Stimulated activated CD8-positive, alpha-beta memory T cell treated with anti-CD3 and anti-CD28 coated beads, Interleukin-2, amount 100 ng/mL, for 48 hours (primary cell): ENCODE measurements at places on chromosomes 1 and 21.

DNA sequence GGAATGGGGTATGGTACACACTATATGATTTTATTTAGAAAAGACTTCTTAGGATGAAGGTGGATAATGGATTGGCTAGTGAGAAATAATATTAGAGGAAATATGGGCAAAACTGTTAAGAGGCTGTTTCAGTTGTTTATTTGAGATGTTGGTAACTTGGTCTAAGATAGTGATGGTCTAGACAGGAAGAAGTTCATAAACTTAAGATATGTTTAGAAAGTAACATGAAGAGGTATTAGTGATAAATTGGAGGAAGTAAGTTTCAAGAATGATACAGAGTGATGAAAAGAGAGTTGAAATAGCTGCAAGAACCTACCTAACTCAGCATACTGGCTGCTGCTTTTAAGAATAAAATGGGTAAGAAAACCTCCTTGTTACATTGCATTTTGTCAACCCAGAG, 9.2 kb upstream of the PTPRC start:
- no peak for DNase-seq

DNA sequence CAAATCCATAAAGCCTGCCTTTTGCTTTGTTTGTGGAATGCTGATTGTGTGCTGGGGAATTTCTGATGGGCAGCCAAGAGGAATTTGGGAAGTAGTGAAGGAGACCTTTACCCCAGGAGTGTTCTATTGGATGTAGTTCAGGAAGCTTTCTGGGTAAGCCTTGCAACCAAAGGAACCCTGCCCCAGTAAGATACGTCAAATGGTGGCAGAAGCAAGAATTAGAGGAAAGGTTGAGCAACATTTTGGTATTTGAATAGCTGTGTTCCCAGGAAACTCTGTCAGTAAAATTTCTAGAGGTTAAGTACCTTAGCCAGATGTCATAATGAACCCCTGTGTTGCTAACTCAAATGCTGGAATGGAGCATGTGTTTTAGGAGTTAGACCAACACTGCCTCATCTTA, 6.4 kb downstream of the MGST3 start:
- no peak for DNase-seq

DNA sequence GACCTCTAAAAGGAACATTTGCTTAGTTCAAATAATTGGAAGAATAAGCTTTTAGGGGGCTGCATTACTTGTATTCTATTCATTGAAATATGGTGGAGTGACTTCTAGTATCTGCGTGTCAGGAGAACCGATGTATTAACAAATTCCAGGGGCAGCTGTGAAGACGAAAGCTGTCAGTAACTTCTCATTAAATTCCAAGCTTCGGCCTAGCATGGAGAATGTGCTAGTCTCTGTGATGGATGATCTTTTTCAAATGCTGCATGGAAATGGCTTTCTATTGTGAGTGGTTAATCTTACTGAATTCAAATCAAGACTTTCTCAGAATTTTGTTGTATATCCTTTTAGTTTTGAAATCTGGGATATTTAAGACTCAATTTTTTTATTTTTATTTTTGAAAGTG, 429.9 kb downstream of the ADGRL2 start:
- no peak for DNase-seq

GRCh38 chr1:13783551-13783950, 83.6 kb downstream of the PRDM2 start:
- DNase-seq: no peak

GRCh38 chr1:48960320-48960719, 183.6 kb upstream of the BEND5 start:
- no peak for DNase-seq

- no peak for DNase-seq
Observed at GRCh38 chr1:160376525-160377131, 9.8 kb downstream of the NHLH1 start.

DNA sequence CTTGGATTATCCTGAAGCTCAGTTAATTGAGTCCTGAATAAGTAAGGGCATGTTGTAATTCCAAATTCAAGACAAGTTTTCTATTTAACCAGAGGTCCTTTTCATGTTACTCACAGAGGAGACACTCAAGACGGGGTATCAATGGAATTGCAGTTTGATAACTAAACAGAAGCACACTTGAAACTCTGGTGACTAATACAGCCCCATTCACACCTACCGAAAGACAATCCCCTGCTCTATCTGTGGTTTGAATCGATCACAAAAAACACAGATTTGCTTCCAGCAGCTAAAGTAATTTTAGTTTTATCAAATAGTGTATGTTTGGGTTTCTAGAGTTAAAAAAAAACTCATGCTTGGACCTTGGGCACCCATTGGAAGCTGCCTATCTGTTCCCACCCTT, 60.4 kb downstream of the TEX35 start:
- DNase-seq: no peak

DNA sequence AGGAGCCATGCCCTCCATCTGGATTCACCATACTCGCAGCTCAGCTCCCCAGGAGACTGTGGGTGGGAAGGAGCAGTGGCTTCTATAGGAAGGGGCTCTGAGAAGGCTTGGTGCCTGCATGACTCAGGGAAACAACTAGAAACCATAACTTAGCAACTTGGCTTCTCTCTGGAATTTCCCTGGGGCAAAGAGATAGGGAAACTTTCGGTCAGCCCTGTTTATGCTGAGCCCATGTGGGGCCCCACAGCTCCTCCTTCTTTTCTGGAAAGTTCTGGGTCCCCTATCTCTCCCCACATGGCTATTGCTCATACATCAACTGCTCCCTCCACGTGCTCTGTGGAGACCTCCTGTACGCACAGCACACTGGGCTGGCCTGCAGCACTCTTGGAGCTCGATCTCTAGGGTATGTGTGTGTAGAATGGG, 39.3 kb downstream of the PLEKHA6 start:
- no peak for DNase-seq

DNA sequence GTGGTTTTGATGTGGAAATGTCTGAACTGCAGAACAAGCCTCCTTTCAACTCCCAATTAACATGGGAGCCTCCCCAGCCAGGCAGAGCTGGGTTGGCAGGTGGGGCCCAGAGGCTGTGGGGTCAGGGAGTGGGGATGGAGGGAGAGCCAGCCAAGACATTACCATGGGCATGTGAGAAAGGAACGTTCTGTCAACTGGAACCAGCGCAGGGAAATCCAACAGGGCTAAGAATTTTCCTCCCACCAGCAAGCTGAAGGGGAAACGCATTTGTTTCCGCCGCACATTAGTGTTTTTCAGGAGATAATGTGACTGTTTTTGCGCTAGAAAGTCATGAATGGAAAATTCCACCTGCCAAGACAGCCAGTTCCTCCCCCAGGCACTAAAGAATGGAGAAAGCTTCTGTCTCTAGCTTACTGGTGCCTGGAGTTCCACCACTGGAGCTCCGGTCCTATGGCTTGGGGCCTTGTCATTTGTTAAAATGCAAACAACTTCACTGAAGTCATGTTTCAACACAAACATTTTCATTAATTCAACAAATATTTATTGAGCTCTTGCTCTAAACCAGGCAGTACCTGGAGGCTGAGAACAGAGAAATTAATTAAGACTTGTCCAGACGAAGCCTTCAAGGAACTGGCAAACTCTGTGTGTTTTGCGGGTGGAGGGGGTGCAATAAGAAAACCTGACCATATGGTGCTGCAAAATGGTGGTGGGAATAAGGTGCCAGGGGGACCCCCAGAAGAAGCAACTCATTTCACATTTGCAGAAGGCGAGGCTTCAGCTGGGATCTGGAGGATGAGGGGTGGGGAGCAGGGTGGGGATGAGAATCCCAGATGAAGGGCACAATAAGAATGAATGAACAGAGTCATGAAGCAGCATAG, 305.1 kb downstream of the MATN1 start:
- no peak for DNase-seq

DNA sequence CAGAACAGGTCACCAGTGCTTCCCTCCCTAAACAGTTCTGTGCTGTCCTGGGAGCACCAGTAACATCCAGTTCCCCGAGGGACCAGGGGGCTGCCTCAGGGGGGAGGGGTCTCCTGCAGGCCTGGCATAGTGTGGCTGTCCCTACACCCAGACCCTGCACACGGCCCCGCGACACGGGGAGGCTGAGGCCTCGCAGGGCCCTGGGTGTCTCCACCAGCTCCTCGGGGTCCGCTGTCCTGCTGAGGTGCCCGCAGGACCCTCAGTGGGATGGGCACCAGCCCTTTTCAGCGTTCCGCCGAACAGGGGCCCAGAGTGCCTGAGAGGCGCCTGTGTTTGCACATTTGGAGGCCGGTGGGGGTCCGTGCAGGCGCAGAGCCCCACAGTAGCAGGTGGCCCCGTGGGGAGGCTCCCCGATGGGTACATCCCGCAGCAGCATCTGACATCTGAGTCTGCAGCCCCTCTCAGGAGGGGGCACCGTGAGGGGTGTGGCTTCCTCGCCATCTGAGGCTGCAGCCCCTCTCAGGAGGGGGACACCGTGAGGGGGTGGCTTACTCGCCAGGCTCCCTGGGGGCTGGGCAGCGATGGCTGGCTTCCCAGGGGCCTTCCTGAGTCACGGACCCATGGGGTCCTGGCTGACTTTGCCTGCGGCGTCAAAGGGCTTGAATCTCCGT, 18.5 kb upstream of the C1orf159 start:
- no peak for DNase-seq

GRCh38 chr1:228955691-228956090, 220.4 kb downstream of the RHOU start:
- DNase-seq: no peak

DNA sequence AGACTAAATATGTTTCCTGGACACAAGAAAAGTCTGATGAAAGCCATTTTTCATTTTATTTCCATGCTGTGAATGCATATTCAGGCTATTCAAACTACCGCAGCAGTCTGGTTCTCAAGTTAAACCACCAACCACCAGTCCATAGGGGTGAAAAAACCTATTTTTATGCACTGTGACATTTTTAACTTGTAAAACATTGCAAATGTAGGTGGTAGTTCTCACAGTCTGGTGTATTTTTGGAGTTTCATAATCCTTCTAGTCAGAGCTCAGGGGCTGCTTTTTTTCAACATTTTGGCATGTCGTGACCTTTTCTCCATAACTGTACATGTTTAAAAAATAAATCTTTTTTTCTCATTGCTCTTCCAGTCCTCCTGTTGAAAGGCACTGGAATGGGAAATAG, 907.6 kb upstream of the ADGRL2 start:
- no peak for DNase-seq

- no peak for DNase-seq
Observed at GRCh38 chr21:38506661-38507281, 8.5 kb upstream of the ERG start.

DNA sequence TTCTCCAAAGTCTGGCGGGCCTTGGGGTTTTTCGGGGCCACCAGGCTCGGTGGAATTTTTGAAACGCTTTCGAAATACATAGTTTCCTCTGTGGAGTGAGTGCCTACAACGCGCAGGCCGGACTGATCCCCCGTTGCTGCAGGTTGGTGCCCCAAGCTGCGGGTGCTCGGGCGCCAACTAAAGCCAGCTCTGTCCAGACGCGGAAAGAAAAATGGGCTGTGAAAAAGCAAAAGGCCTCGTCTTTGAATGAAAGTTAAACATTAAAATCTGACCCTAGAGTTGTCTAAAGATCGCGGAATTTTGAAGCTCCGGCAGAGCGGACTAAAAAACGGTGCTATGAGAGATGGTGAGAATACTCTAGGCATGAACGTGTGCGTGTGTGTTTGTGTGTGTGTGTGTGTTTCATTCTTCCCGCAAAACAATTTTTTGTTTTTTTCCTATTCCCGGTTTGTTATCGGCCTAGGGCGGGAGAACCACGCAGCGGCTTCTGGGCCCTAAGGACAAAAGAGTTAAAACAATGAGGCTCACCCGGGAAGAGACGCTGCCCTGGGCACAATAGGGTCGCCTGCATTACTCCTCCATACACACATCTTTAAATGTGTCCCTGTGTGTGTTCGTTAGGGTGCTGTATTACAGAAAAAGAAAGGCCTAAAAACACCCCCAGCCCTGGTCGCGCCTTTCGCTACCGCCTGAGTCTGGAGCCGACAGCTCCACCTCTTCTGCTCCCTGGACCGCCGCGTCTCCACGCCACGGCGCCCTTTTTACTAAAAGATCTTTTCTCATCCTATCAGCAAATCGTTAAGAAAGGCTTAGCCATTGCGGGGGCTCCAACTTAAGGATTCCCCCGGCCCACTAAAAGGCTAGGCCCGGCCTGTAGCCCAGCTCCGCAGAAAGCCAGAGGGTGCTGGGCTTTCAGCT, 3.2 kb downstream of the TBX15 start:
- no peak for DNase-seq

DNA sequence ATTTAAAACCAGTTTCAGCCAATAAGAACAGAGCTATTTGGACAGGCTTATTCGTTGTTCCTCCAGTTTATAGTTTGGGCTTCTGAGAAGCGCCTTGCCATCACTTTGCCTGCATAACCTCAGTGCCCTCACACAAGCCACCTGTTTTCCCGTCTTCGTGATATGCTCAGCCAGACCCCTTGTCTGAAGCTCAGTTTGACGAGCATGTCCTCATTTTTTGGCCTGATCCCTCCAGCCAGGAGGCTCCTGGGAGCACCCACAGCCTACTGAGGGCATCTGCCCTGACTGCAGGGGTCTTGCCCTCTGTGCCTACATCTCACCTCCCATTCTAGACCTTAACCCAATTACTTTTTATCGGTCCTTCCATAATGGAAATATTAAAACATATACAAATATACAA, 95.3 kb downstream of the ADARB1 start:
- DNase-seq: no peak

GRCh38 chr1:59428828-59429227, 131.9 kb downstream of the FGGY start:
- DNase-seq: no peak

DNA sequence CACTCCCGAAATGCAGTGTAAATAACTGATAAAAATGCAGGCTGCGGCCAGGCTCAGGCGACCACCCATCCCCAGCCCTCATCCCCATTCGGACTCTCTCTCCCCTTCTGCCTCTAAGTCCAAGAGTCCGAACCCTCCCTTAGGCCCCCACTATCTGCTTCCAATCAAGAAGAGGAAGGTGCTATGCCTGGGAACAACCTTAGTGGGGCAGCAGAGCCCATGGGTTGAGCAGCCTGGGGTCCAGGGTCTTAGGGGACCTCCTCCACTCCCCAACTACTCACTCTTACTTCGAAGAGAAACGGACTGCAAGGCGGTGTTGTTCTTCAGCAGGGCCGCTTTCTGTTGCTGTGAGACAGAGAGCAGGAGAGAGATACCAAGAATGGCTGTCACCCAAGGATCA, 12.2 kb downstream of the ARHGEF2 start:
- DNase-seq: no peak

- no peak for DNase-seq
Observed at GRCh38 chr1:244159646-244160045, 108.6 kb downstream of the ZBTB18 start.

GRCh38 chr1:232416026-232416568, 213.8 kb downstream of the SIPA1L2 start:
- no peak for DNase-seq

- no peak for DNase-seq
Observed at GRCh38 chr21:31265366-31266013, 78.6 kb downstream of the TIAM1 start.

- no peak for DNase-seq
Observed at GRCh38 chr1:32636914-32637645, 13.3 kb downstream of the ZBTB8OS start.

DNA sequence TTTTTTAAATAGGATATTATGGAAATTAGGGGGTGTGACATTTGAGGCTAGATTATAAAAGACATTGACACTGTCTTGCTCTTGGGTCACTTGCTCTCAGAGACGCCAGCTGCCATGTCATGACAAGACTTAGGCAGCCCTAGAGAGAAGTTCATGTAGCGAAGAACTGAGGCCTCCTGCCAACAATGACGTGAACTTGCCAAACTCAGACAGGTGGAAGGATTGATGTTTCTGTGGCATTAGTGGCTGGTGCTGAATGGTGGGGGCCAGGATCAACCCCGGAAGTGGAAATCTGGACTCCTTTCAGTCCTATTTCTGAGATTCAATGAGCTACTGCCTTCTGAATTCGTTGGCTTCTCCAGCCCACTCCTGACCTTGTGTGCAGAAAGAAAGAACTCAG, 14.7 kb downstream of the NCF2 start:
- DNase-seq: no peak
